Stromal cell of bone marrow (primary cell): ENCODE measurements at places on chromosomes 7 and 10.
A peak's percentile ranks its signal among the peaks of the same experiment; 100 is the strongest.

DNA sequence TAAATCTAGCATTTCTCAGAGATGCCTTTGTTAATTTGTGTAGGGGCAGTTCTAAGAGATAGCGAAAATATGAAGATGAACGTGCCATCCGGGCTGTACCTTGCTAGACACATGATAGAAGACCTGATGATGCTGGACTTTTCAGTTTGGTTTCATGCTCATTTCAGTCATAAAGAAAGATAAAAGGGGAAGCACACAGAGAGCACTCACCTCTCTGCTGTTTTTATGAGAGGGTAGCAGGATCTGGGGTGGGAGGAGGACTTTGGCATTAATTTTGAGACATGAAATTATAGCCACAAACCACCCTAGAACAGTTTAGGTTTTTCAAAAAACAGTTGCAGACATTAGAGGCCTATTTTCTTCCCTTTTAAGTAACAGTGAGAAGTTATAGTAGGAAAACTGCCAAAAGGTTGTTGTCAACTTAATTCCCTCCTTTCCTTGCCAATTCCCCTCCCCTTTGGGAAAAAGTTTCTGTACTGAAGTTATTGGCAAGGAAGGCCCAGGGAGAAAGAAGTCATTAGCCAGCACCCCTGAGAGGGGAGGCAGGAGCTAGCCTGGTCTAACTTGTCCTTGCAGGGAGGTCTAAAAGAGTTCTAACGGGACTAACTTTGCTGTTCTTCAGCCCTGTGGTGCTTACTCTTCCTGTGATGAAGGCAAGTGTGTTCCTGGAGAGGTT is 2.6 kb downstream of the ST7 start:
- DNase-seq, result peak; percentile 38

- DNase-seq, result no peak
Measured at GRCh38 chr7:90792301-90792700, 196.2 kb downstream of the CDK14 start.

DNA sequence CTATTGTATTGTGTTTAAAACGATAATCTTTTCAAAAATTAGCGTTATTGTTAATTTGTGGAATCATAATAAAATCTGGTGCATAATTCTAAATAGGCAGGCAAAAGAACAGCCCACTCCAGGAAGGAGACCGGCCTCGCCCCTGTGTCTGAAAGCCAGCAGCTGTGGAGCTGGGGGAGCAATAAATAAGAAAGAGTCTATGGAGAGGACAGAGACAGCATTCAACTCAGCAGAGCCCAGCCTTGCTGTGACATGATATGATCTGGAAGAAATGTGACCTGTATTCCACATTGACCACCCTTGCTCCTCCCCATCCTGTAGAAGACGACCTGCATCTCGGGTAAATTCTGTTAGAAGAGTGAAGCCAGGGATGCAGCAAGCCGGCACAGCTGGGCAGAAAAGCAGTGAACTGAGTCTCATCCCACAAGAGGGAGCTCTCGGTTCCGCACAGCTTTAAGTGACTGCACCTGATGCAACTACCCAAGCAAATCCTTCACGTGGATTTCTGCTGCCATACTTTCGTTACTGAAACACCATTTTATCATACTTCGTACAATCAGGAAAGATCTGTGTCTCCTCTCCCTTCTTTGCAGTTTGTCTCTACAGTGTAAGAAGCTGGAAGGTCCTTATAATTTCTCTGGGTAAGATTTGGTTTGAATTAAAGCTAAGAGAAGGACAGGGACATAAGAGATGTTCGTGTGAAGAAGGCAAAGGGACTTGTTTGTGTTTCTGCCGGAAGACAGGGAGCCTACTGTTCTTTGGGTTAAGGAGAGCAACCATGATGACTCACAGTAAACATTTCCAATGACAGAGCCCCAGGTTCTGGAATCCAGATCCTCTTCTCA is 427.1 kb downstream of the GPAM start:
- DNase-seq, result peak; percentile 30

GRCh38 chr10:122323941-122324675 is 50.4 kb upstream of the PLEKHA1 start:
- peak; percentile 85 for DNase-seq

DNA sequence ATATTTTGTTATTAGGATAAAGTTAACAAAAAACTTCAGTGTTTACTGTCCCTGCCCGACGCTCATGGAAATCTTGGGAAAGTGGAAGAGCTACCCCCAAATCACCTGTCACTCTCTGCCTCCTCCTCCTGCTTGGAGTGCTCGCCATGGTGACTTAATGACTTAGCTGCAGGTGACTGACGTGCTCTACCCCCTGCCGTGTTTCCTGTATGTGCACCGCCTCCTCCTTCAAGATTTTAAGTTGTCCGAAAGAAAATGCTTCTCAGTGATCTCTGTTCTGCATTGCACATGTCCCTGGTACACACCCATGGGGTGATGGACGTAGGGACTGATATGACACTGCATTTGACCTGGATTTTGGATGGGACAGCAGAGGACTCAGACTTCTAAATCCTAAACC is 338.8 kb upstream of the SHH start:
- no peak for DNase-seq

DNA sequence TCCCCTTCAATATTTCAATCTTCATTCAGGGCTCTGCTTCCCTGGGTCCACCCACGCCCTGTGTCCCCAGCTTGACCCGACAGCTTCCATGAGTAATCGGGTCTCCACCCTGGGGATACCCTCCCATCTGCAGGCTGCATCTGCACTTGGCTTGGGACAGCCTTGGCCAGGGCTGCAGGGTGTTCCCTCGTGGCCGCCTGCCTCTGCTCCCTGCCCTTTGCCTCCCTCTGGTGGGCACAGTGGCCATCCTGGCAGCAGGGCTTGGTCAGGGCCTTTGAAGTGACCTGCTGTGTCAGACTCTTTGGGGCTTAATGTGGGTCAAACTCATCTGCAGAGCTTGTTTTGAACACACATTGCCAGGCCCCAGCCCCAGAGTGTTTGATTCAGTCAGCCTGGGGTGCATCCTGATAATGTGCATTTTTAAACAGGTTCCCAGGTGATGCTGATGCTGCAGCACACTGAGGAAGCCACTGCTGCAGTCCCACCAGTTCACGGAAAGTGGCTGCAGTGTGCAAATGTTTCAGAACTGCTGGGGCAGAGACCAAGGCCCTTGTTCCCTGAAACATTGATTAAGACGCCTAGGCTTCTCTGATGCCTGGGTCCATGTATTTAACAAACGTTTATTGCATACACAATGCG is 80.7 kb upstream of the SEC61G start:
- peak; percentile 64 for DNase-seq

DNA sequence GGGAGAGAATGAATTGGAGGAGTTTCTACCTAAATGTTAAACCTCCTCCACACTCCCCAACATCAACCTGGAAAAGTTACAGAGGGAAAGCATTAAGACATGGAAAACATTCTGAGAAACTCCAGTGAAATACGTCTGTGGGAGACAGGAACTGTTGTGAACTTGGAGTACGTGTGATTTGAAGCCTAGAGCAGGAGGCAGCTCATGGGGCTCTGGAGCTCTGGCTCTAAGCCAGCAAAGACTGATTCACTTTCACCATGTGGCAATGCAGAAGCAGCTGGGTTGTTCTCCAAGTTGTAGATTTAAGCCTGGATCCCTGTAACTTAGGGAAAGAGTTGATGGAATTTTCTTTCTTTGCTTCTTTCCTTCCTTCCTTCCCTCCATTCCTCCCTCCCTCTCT is 503.2 kb downstream of the NRG3 start:
- DNase-seq, result peak; percentile 28

DNA sequence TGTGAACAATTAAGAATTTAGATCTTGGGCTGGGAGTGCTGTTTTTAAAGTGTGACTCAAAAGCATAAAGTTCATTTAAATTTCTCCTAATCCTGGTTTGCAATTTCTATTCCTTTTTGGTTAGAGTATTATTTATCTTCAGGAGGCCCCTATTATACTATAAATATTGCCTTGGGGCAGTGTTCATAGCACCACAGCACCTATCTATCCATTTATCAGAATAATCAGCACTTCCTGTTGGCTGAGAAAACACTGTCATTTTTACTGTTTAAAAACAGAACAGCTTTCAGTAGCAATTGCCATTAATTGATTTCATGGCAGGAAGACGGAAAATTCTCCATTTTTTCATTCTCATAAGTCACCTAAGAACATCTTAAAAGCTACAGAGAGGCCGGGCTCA is 111.4 kb downstream of the KIAA1217 start:
- DNase-seq, result no peak

GRCh38 chr7:159023746-159024145 is 120.9 kb downstream of the VIPR2 start:
- no peak for DNase-seq

GRCh38 chr10:73096449-73097304 is at the start of gene P4HA1:
Gene P4HA1, minus strand, starts transcription at chr10:73096866. Its CDS starts 21,983 bp downstream, at chr10:73074883.
- peak; percentile 96 for DNase-seq

DNA sequence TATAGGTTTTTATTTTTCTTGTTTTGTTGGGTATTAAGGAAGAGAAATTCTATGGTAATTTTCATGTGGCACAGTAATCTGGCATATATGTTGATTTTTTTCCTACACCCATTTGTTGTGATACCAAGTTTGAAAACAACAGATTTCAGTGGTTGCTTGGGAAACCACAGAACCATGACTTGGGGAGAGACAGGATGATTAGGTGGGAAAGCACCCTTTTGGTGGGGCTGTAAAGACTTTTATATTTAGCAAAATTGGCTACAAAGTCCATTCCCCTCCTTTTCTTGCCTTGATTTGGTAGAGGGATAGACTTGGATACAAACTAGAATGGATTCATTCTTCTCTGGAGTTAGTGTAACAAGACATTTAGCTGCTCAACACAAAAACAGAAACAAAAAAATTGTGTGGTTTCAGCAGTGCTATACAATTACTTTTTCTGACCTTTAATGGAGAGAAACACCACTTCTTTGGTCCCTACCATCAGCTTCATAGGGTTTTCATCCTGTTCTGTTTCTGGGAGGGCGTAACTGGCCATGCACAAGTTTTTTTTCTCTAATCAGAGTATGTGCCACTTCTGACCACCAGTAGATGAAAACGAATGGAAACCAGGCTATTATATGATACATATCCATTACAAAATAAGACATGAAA is 52.7 kb downstream of the FIGNL1 start:
- DNase-seq, result no peak

DNA sequence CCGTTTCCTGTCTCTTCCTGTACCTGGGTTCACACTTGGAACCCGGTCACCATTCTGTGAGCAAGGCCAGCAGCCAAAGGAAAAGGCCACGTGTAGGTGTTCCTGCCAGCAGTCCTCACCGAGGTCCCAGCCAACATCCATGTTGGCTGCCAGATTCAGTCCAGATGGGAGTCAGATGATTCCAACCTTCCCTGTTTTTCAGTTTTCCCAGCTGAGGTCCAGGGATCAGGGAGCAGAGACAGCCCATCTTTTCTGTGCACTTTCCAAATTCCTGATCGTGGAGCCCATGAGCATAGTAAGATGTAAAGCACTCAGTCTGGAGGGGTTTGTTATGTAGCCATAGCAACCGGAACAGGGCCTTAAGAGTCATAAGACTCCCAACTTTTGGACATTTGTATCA is 3.9 kb upstream of the PVRIG start:
- DNase-seq, result peak; percentile 15

- no peak for DNase-seq
Measured at GRCh38 chr7:104958371-104958865, 55.6 kb upstream of the KMT2E start.

DNA sequence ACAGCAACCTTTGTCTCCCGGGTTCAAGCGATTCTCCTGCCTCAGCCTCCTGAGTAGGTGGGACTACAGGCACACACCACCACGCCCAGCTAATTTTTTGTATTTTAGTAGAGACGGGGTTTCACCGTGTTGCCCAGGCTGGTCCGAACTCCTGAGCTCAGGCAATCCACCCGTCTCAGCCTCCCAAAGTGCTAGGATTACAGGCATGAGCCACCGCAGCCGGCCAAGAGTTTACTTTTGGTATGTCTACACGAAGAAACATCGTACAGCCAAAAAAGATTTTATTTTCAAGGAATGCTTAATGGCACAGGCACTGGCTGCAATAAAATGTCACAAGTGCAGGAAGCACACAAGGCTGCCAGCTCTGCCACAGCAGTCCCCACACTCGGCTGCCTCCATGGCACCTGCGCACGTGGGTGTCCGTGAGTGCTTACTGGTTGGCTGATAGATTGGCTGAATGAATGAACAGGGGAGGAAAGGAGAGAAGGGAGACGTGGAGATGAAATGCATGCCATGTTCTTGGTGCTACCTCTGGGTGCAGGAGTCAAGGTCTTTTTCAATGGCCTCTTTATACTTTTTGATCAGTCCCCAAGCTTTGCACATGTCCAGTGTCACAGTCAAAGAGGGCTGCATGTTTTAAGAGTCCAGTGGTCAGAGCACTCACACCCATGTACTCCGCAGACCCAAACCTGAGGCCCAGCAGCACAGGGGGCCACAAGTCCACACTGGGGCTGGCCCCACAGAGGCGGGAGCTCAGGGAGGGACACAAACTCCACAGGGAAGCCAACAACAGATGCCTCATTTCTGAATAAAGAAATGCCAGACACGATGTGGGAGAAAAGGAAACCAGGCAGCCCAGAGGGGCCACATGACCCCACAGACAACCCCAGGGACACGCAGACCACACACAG is 198.2 kb downstream of the MAD1L1 start:
- no peak for DNase-seq

GRCh38 chr10:29780639-29781038 is 145.9 kb upstream of the SVIL start:
- no peak for DNase-seq

DNA sequence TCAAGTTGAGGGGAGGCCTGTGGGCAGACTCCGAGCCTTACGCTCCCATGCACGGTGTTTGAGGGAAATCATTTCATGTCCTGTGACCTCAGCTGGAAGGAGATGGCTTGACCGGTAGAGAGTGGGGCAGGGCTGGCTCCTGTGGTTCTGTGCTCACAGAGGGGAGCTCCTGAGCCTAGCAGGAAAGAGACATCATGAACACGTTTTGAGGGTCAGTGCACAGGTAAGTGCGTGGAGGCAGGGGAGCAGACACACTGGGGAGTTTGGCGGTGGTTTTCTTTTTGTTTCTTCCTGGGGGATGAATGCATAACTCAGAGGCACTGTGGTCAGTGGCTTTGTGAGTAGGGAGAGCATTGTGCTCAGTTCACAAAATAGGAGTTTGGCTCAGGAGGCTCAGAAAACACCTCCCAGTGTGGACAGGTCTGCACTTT is 22.5 kb downstream of the ADCY1 start:
- DNase-seq, result no peak

DNA sequence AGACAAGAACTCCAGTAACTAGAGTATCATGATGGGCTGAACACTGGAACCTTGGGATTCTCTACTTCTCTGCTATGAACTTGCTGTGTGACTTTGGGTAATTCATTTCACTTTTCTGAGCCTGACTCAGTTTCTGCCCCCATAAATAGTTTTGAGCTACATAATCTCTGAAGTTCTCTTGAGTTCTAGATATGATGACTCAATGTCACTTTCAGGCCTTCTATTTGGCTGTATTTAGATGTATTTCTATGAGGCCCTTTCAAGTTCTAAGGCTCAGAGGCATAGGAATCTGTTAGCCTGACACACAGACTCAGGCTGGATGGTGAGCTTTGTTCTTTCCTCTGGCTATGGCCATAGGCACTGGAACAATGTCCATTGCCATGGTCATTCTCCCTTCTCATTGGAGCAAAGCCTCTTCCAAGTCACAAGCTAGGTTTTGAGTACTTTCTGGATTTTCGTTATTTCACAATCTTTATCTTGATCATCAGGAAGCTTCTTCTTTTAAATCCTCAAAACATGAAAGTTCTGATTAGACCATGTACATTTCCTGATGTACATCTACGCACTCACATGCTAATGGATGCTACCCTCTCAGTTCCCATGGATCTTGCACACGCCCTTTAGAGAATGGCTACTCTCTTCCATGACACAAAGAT is 101.6 kb downstream of the TES start:
- no peak for DNase-seq

- no peak for DNase-seq
Measured at GRCh38 chr7:28908775-28909174, 49.4 kb downstream of the TRIL start.

- DNase-seq, result no peak
Measured at GRCh38 chr7:83796760-83797159, 147.8 kb upstream of the SEMA3E start.
